ENCODE measurements at places on chromosomes 13 and 19. TPM values are rescaled to one million over a fixed set of nuclear protein-coding genes. Genes with fewer than 3 reads are reported as not detected.

UNC13A gene
- 1.1 TPM for total RNA-seq

MBD3L3 gene
- not detected for total RNA-seq

SELENOV gene
- not detected for total RNA-seq

F10 gene
- 10.9 TPM for total RNA-seq

ETHE1 gene
- 12.0 TPM for total RNA-seq

SLC7A9 gene
- not detected for total RNA-seq

TEX26 gene
- total RNA-seq: not detected

ZNF132 gene
- total RNA-seq: 6.7 TPM

NXNL1 gene
- not detected for total RNA-seq

DNA sequence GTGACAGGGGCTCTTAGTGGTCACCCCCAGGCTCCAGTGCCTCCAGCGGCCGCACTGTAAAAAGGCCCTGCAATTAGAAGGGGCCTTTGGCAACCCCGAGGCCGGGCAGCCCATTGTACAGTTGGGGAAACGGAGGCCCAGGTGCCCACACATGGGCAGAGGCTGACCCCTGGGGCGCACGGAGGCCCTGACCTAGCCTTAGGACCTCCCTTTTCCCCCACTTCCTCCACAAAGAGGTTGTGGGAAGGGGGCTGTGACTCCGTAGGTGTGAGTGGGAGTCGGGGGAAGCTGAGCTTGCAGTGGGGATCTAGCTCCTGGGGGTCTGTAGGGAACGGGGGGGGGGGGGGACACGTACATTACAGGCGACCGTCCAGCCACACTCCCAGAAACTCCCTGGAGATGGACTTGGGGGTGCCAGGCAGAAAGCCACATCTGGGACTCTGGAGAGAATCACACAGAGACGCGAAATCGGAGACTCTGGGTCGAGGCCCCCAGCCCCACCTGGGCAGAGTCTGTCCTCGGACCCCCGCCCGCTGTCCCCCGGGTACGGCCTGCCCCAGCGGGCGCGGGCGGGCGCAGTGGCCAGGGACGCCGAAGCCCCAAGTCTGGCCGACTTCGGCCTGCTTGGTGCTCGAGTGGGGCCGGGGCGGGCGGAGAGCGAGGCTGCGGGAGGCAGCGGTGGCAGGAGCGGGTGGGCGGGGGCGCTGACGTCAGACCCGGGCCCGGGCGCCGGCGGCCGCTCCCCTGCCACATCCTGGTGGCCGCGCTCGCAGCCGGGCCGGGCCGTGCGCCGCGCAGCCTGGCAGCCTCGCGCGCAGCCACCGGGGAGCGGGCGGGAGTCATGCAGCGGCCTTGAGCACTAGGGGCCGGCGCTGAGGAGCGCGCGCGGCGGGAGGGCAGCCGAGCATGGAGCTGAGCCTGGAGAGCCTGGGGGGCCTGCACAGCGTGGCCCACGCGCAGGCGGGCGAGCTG lies at the start of gene ONECUT3:
TSS of gene ONECUT3 (plus strand) at position 750 of the 972 bp plus-strand sequence. CDS start at position 907, 157 bp downstream.
- no peak for DNase-seq

DNA sequence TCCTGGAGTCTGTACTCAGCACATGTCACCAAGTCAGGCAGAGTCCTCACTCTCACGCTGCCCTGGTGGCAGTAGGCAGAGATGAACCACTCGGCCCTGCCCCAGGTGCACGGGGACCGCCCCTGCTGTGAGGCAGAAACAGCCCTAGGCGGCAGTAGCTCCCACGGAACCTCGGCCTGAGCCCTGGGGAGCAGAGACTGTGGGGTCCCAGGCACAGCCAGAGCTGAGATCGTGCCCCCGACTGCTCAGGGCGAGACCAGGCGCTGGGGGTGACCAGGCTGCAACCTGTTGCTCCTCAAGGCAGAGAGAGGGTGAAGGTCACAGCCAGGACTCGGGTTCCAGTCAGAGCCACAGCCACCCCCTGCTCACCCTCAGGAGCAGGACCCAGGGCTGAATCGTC lies 34.9 kb downstream of the AP1M1 start:
- no peak for DNase-seq

- peak; percentile 71 for DNase-seq
Measured at GRCh38 chr19:41225238-41226052, 6.4 kb downstream of the AXL start.

- peak; percentile 57 for DNase-seq
Measured at GRCh38 chr19:27672309-27673047, 1540.5 kb downstream of the UQCRFS1 start.

GRCh38 chr13:19179916-19180315 lies 1.7 kb downstream of the TUBA3C start:
- no peak for DNase-seq

GRCh38 chr19:6101291-6101825 lies 8.9 kb downstream of the RFX2 start:
- no peak for DNase-seq

DNA sequence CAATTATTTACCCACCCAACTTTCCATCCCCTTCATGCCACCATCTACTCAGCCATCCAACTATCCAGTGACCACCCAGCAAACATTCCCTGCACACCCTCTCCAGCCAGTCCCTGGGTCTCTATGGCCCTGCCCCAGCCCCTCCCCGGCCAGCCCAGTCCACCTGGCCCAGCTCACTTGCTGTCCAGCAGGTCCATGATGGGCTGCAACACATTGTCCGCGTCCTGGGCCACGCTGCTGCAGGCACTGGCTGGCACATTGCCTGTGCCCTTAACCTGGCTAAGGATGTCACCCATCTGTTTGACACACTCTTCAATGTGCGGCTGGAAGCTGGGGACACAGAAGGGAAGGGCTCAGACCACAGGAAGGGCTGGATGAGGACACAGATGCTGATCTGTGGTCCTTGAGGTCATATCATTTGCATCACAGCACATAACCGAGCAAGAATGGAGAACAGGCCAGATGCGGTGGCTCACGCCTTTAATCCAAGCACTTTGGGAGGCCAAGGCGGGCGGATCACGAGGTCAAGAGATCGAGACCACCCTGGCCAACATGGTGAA lies 61.6 kb downstream of the UNC13A start:
- DNase-seq: no peak

DNA sequence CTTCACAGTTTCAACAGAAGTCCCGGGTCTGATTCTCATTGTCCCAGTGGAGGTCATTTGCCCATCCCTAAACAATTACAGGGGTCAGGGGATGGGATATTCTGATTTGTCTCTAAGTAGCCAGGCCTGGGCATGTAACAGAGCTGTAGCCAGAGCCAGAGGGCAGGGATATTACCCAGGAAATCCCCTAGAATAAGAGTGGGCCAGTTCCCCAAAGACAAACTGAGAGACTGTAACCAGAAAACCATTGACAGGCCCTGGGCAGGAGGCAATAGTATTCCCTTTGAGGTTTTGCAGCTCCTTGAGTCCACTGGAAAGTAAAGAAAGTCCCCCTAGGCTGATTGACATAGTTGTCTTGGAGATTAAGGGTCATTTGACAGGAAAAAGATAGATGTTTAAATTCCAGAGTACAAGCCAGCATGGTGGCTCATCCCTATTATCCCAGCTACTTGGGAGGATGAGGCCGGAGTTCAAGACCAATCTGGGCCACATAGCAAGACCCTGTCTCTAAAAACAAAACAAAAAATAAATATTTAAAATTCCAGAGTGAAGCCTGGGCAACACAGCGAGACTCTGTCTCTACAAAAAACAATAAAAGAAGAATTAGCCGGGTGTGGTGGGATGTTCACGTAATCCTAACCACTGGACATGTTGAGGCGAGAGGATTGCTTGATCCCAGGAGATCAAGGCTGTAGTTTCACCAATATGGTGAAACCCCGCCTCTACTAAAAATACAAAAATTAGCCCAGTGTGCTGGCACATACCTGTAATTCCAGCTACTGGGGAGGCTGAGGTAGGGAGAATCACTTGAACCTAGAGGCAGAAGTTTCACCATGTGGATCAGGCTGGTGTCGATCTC lies 1.9 kb upstream of the SDHAF1 start:
- no peak for DNase-seq

- DNase-seq: no peak
Measured at GRCh38 chr19:38812009-38812840, 520 bp downstream of the LGALS4 start.

GRCh38 chr13:41837629-41838028 lies 123.3 kb downstream of the VWA8 start:
- DNase-seq: no peak

GRCh38 chr13:101757446-101758039 lies 305.1 kb downstream of the ITGBL1 start:
- no peak for DNase-seq

DNA sequence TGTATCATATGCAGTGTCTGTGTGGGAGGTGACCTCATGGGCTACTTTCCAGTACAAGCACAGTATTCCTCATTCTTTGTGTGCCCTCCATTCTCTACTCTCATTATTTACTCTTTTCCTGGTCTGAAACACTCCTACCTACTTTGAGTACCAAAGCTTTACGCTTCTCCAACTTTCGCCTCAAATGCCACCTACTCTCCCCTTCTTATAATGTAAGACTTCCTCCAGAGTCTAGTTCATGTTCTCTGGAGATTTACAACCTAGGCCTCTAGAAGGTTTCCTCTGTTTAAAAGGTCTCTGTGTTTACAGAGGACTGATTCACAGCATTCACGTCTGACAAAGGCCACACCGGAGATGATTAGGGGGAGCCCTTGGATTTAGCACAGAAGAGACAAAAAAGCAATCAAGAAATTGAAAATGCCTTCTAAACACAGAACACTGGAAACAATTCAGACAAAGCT lies 302.0 kb downstream of the KLF12 start:
- DNase-seq: no peak

DNA sequence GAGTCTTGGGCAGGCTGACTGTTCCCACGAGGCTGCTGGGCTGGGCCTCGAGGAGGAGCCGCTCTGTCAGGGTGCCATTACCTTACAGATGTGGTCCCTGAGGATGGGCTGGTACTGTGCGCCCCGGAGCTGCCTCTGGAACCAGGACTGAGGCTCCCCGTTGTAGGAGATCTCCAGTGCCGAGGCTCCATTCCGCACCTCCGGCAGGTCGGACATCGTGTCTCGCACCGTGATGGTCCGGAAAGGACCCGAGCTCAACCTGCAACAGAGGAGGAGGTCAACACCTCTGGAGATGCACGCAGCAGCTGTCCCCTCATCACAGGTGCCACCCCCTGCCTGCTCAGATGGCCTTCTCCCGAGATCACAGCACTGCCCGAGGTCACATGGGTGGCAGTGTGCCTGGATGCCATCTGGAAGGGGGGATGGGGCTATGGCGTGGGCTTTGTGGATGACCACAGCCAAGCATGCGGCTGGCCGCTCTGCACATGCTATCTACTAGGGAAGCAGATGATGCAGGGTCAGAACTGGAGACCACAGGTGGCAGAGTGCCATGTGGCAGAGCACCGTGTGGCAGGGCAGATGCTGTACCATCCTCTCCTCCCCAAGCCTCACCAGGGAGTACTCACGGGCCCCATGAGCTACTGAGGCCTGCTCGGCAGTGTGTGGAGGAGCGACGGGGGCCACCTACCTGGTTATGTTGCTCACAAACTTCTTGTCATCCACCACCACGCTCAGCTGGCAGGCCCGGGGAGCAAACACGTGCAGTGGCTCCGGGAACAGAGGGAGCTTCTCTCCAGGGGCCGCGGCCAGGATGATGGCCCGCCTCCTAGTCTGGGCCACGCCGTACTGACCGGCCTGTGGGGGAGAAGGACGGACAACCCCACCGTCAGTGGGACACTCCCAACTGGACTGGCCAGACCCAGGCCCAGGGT lies 18.3 kb upstream of the EIF3G start:
- DNase-seq: no peak

- no peak for DNase-seq
Measured at GRCh38 chr13:29081036-29081435, 260.9 kb downstream of the MTUS2 start.

DNA sequence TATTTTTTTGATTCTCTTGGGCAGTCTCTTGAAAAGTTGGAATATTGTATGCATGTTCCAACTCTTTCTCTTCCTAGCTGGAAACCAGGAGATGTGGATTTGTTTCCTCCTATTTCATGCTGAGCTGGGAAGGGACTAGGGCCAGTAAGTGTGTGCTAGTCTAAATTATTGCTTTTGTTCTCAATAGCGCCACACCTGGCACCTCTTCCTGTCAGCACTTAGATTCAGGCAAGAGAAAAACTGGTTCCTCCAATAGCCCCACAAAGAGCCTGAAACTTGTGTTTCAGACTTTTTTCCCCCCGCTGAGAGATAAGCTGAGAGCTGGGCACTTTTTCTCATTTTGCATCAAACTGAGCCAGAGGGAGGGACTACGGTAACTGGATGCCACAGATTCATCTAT lies 353.4 kb downstream of the OLFM4 start:
- no peak for DNase-seq

- no peak for DNase-seq
Measured at GRCh38 chr19:39698535-39698934, 5.7 kb upstream of the LGALS14 start.

DNA sequence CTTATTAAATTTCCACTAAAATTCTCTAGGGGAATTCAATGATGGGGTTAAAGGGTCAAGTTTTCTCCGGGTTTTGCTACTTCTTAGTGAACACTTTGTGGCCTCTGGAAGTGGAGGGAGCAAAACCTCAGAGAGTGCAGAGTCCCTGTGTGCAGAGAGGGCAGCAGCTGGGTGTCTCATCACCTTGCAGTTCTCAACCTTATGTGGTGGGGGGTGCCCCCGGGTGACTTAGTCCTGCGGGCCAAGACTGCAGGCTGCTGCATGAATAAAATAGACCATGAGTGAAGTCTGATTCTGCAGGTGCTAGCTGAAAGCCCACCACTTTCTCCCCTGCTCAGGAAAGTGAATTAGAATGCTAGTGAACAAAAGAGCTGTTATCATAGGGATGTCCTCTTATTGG lies 191.6 kb downstream of the DLEU7 start:
- DNase-seq: no peak

DNA sequence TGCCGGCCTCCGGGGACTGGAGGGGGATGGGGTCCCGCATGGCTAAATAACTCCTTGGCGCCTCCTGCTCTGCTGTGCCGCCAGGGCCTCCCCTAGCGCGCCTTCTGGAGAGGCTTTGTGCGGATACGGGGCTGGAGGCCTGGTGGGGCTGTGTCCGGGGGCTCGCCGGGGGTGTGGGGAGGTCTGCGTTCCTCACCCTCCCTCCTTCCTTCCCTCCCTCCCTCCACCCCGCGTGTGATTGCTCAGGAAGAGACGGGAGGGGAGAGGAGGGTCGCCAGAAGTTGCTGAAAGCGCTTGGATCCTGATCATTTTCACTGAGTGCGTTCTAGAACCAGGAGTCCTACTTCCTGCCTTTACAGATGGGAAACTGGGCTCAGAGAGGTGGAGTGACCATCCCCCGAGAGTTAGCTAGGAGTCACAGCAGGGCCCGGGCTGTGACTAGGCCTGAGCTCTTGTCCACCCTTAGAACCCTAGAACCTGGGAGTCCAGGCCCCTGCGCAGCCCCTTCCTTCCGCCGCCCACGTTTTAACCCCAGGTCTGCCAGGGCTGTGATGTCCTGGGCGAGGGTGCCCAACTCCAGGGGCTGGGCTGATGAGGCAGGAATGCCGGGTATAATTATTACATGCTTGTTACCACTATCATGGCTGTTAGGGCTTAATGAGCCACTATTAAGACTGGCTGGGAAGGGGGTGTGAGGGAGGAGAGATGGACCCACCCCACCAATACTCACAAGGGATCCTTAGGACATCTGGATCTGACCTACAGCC lies 782 bp upstream of the JUND start:
- DNase-seq: no peak

DNA sequence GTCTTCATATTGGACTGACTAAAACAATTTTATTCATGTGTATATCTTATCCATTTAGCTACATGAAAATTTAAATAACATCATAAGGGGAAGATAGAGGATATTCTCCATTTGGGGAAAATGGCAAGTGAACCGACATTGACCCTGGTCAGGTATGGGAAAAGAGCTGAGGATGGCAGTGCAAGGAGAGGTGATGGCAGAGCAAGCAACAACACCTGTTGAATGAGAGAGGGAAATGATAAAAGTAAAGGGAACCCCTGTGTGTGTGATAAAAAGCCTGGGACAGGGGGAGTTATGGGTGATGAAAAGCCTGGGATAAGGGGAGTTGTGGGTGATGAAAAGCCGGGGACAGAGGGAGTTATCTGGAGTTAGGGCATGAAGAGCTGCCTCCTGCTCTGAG lies 4.0 kb downstream of the CLC start:
- DNase-seq: no peak
